ENCODE measurements at places on chromosomes 3 and 15. TPM values are rescaled to one million over a fixed set of nuclear protein-coding genes. Genes with fewer than 3 reads are reported as not detected.

Gene PTX3
- polyA plus RNA-seq, result 0.10 TPM

Gene AGTR1
- not detected for polyA plus RNA-seq

Gene MYRIP
- polyA plus RNA-seq, result not detected

Gene CILP
- polyA plus RNA-seq, result 0.08 TPM

Gene REC114
- polyA plus RNA-seq, result not detected

Gene GOLGA6A
- not detected for polyA plus RNA-seq

Gene RTP2
- polyA plus RNA-seq, result not detected

Gene CPNE9
- polyA plus RNA-seq, result not detected

Gene ZPLD1
- not detected for polyA plus RNA-seq

Gene PLA1A
- not detected for polyA plus RNA-seq

Gene IQCF5
- not detected for polyA plus RNA-seq

Gene CCR9
- 1.4 TPM for polyA plus RNA-seq

Gene UCN2
- polyA plus RNA-seq, result not detected

Gene HRG
- not detected for polyA plus RNA-seq

Gene NPAP1
- polyA plus RNA-seq, result not detected

Gene DUOXA1
- polyA plus RNA-seq, result 0.29 TPM

Gene CRYBG3
- polyA plus RNA-seq, result 1.5 TPM

Gene ATP8B4
- polyA plus RNA-seq, result 0.23 TPM

Gene SLC15A2
- 0.15 TPM for polyA plus RNA-seq

Gene RABL3
- polyA plus RNA-seq, result 35.8 TPM

Gene DNAH12
- not detected for polyA plus RNA-seq

Gene LMCD1
- 0.83 TPM for polyA plus RNA-seq

Gene CCRL2
- polyA plus RNA-seq, result 2.3 TPM

Gene TRH
- not detected for polyA plus RNA-seq

Gene SCG3
- not detected for polyA plus RNA-seq

Gene TGM5
- polyA plus RNA-seq, result not detected

Gene SPATA16
- polyA plus RNA-seq, result not detected

Gene MTFMT
- polyA plus RNA-seq, result 20.2 TPM

Gene PARP16
- polyA plus RNA-seq, result 30.9 TPM

Gene ROBO1
- polyA plus RNA-seq, result 0.54 TPM

Gene NKIRAS1
- 5.3 TPM for polyA plus RNA-seq

Gene FOXB1
- polyA plus RNA-seq, result 0.10 TPM

Gene C3orf22
- polyA plus RNA-seq, result not detected

Gene SMC4
- polyA plus RNA-seq, result 45.0 TPM

Gene KLHL6
- polyA plus RNA-seq, result 9.1 TPM

Gene GOLGA8H
- polyA plus RNA-seq, result not detected

Gene ESYT3
- not detected for polyA plus RNA-seq

Gene CDC25A
- polyA plus RNA-seq, result not detected

Gene UNC13C
- not detected for polyA plus RNA-seq

Gene KLHL40
- polyA plus RNA-seq, result not detected

Gene HAUS2
- 33.4 TPM for polyA plus RNA-seq

Gene ANKRD63
- not detected for polyA plus RNA-seq

Gene CLRN1
- not detected for polyA plus RNA-seq

Gene ZNF80
- polyA plus RNA-seq, result 0.67 TPM

Gene QRICH1
- polyA plus RNA-seq, result 30.5 TPM

Gene ATP11B
- polyA plus RNA-seq, result 47.0 TPM

Gene TMEM158
- polyA plus RNA-seq, result not detected

Gene COMMD2
- polyA plus RNA-seq, result 68.4 TPM

Gene CAPN3
- polyA plus RNA-seq, result 1.1 TPM

Gene NR2F2
- not detected for polyA plus RNA-seq

Gene TMIE
- polyA plus RNA-seq, result 0.67 TPM

Gene TMCO5A
- polyA plus RNA-seq, result not detected

Gene SCAPER
- 26.6 TPM for polyA plus RNA-seq

Gene EIF4E3
- 50.5 TPM for polyA plus RNA-seq

Gene AP3B2
- polyA plus RNA-seq, result not detected

Gene SHC4
- polyA plus RNA-seq, result not detected

Gene CLSTN2
- polyA plus RNA-seq, result not detected

Gene PLSCR1
- polyA plus RNA-seq, result 40.8 TPM
